Activated naive CD8-positive, alpha-beta T cell treated with anti-CD3 and anti-CD28 coated beads, Interleukin-2, amount 10 ng/mL, durations not matched to agents 7 days and 5 days (primary cell): ENCODE measurements at places on chromosomes 1 and 21.

DNA sequence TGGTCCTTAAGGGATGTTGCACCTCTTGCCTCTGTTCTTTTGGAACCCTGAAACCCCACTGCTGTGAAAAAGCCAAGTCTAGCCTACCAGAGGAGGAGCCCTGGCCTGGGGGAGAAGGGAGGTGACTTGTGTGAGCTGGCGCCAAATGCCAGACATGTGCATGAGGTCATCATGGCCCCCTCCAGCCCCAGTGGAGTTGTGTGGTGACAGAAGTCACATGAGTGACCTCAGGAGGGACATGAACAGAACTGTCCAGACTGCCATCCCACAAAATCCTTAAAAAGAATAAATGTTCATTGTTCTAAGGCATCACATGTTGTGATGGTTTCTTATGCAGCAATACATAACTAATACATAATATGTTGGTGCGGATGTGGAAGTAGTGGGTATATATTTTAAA, 10.8 kb downstream of the HHAT start:
- no peak overlapping the region for H3K4me3 ChIP-seq
- peaks cover 18% of the 10 kb centered on the region for H3K4me1 ChIP-seq
- peaks cover 2% of the 10 kb centered on the region for H3K36me3 ChIP-seq
- H3K27ac ChIP-seq = no peak overlapping the region

DNA sequence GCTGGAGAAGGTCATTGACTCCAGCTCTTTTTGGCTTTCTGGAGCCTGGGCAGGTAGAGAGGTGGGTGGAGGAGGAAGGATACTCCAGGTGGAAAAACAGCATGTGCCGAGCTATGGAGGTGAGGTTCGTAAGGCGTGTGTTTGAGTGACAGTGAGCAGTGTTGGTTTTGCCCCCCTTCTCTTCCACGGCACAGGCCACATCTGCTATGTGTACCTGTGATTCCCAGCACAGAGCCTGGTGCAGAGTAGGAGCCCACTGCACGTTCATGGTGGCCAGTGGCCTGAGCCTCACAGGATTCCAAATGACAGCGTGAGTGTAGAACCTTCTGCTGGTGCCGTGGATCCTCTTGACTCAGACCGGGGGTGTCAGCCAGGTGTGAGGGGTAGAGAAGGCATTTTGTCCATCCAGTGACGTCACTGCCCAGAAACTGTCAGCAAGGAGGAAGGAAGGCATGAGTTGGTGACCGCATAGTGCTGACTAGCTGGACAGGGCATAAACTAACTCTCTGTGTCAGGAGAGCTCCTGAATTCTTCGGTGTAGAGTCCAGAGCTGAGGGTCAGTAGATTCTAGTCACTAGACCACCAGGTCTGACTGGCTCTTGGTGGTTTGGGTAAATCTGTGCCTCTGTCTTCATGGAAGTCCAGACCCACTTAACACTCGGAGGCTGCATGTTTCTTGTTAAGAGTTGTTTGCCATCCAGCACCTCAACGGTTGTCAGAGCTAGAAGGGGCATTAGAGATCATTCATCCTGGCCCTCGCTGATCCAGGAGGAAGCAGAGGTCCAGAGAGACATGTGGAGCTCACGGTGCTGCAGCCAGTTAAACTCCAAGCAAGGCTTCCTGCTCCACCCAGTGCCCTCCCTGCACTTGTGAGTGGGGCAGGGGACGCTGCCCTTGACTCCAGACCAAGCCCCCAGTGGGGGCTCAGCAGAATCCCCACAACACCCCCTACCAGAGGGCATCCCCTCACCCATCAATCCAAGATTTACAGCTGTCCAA, 3.8 kb downstream of the QSOX1 start:
- no peak overlapping the region for H3K4me3 ChIP-seq
- peaks cover 26% of the 10 kb centered on the region for H3K4me1 ChIP-seq
- no peak for DNase-seq

GRCh38 chr1:245589906-245590305, 435.1 kb downstream of the KIF26B start:
- peaks cover 2% of the 10 kb centered on the region for H3K27me3 ChIP-seq
- DNase-seq = no peak
- no peaks in the 10 kb centered on the region for H3K4me1 ChIP-seq
- H3K4me3 ChIP-seq = no peak overlapping the region

DNA sequence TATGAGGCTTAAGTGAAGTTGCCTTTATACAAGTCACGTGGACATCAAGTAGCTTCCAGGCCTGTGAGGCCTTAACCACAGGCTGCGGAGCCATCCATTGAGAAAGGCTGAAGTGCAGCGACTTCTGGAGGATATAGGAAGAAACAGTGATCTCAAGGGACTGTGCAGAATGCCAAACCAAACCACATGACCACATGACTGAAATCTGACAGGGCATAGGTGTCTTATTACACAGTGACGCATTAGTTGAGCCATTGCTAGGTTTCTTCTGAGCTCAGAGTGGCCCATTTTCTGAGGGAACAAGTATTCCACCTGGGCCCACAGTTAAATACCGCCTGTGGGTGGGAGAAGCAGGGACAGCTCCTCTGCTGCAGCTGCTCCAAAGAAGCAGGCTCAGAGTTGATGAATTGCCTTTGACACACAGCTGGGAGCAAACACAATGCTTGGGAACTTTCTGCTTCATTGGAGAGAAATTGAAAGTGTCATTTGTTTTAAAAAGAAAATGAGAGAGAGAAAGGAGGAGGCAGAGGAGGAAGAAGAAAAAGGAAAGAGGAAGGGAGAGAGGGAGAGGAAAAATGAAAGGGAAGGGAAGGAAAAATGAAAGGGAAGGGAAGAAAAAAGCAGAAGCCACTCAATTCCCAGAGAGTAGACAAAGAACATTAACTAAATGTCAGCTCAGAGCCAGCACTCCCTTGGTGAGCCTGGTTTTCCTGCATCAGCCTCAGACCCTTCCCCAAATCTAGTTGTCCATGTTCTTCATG, 94.4 kb downstream of the COLGALT2 start:
- DNase-seq = no peak
- H3K36me3 ChIP-seq = no peaks in the 10 kb centered on the region
- H3K27me3 ChIP-seq = peaks cover 5% of the 10 kb centered on the region
- H3K4me3 ChIP-seq = no peak overlapping the region
- H3K27ac ChIP-seq = no peak overlapping the region
- peaks cover 1% of the 10 kb centered on the region for H3K4me1 ChIP-seq

- peaks cover 6% of the 10 kb centered on the region for H3K4me1 ChIP-seq
- H3K36me3 ChIP-seq = no peaks in the 10 kb centered on the region
- no peak overlapping the region for H3K4me3 ChIP-seq
- no peak overlapping the region for H3K27ac ChIP-seq
Measured at GRCh38 chr21:38643404-38644023, 145.2 kb upstream of the ERG start.

- H3K27ac ChIP-seq = no peak overlapping the region
- peaks cover 8% of the 10 kb centered on the region for H3K27me3 ChIP-seq
- no peaks in the 10 kb centered on the region for H3K36me3 ChIP-seq
- H3K4me1 ChIP-seq = no peaks in the 10 kb centered on the region
Measured at GRCh38 chr21:38712071-38712470, 93.7 kb upstream of the ETS2 start.

DNA sequence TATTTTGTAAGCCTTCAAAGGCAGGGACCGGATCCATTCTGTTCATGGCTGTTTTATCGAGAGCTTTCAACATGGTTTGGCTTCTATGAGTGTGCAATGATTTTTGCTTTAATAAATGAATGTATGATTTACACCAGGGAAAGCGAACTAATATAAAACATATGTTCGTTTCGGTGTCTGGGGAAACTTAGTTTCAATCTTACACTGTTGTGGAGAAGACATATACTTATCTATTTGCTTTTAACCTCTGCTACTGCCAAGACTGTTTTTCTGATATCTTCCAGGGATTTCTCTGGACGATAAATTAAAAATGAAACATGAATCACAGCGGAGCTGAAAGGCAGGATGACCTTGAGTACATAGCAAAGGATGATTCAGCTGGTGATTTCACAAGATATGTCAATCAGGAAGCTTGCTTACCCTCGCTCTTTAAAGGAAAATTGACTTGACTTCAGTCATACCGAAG, 14.7 kb upstream of the CYYR1 start:
- H3K4me3 ChIP-seq = no peak overlapping the region
- H3K27ac ChIP-seq = no peak overlapping the region
- DNase-seq = no peak
- H3K4me1 ChIP-seq = no peaks in the 10 kb centered on the region
- H3K36me3 ChIP-seq = no peaks in the 10 kb centered on the region
